ENCODE measurements at places on chromosomes 1 and 21.

GRCh38 chr1:2411801-2412394 is 466 bp downstream of the PEX10 start:
- no peak for DNase-seq

DNA sequence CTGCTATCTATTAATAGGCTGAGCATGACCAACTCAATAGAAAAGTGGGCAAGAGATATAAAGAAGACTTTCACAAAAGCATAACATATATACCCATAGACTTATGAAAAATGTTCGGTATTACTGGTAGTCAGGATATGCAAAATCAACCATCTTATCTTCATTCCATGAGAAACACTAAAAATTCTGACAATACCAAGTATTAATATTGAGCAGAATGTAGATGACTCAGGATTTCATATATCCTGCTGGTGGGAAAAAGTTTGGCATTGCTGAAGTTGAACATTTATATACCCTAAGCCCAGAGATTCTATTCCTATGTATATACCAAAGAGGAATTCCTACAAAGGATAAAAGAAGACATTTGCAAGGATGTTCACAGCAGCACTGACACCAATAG is 138.3 kb downstream of the CLEC20A start:
- no peak for DNase-seq

- DNase-seq = no peak
Measured at GRCh38 chr1:93177991-93178390, 2.2 kb downstream of the TMED5 start.

- no peak for DNase-seq
Measured at GRCh38 chr1:58017641-58018040, 528.9 kb downstream of the OMA1 start.

GRCh38 chr1:163187849-163188248 is 14.9 kb downstream of the RGS5 start:
- DNase-seq = no peak

DNA sequence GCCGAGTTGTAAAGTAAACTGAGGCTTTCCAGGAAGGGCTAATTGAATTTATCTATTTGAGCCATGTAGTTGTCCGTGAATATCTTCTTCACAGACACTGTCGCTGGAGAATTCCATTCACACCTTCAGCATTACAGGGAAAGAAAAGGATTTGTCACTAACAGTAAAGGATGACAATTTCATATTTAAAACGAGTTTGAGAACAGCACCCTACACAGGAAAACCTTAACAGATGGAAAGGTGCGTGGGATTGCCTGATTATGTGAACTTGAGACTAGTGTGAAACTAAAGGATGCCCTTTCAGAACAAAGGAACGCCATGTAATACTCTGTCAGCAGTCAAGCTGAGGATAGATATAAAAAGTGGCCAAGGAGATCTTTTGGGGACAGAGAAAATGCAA is 492.5 kb upstream of the ADGRL2 start:
- no peak for DNase-seq

DNA sequence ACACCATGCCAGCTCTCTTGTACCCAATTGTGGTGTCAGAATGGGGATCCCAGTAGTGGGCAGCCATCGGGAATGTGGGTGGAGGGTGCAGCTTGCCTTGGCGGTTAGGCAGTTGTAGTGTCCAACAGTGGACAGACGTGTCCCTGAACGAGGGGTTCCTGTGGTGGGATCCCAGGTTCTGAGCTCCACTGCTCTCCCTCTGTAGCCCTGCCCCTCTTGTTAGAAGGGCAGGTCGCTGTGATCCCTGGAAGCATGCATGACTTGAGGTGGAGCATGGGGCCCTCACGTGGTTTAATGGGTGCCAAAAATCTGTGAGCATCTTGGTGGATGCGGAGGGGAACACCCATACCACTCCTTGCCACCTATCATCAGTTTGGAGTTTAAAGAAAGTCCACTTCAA is 4.3 kb downstream of the GALNT2 start:
- DNase-seq = no peak
